GM13977 (cell line): ENCODE measurements at places on chromosomes 6 and 20.

DNA sequence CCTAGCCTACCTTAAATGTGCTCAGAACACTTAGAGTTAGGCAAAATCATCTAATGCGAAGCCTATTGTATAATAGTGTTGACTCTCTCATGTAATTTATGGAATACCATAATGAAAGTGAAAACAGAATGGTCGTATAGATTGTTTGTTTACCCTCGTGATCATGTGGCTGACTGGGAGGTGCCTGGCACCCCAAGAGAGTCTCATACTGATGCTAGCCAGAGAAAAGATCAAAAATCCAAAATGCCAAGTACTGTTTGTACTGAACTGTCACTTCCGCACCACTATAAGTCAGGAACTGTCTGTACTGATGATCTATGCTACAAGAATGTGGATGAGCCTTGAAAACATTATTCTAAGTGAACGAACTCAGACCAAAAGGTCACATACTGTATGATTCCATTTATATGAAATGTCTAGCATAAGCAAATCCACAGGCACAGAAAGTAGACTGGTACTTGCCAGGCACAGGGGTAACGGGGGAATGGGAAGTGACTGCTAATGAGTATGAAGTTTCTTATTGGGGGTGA, 22.4 kb downstream of the ZMYND8 start:
- DNase-seq, result no peak

- DNase-seq, result peak; percentile 82
Measured at GRCh38 chr20:49928411-49929141, 7.6 kb upstream of the RNF114 start.

GRCh38 chr20:49288784-49289696, 11.2 kb upstream of the ZNFX1 start:
- DNase-seq, result no peak

GRCh38 chr20:46374383-46374782, 32.0 kb downstream of the ELMO2 start:
- no peak for DNase-seq

- peak; percentile 76 for DNase-seq
Measured at GRCh38 chr6:218153-219018, 73.9 kb upstream of the DUSP22 start.

DNA sequence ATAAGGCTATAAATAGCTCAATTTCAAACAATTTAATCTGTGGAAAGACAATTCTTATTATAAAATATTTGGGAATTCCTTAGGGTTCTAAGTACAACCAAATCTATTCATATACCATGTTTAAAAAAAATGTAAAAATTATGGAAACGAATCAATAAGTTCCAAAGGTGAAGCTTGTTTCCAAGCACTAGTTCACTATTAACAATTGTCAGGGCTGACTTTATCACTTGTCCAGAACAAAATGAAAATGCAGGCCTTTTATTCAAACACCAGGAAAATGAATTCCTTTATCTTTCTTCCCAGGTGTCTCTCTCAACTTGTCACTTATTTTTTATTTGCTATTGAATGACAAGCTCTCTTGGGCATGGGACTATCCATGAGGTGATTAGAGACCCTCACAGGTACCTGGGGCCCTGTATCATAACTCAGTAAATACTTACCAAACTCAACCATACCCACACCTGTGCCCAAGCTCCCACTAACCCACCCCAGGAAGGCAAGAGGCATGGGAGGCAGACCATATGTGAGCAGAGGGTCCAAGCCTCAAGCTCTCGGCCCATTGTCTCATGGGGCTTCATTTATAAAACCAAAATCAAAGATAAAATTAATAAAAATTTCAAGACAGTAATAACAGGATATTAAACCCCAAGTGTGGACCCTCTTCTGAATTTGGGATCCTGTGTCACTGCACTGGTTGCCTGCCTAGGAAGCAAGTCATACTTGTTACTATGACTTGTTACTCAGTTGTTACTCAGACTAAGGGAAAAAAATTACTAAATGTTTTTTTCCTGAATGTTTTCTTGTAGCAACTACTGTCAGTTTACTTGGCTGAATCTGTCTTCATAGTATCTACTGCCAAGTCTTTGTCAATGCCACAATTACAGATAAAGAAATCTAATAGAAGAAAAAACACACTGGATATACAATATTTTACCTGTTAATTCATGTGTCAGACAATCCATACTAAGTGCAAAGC, 54.7 kb downstream of the PTPRK start:
- DNase-seq, result no peak

DNA sequence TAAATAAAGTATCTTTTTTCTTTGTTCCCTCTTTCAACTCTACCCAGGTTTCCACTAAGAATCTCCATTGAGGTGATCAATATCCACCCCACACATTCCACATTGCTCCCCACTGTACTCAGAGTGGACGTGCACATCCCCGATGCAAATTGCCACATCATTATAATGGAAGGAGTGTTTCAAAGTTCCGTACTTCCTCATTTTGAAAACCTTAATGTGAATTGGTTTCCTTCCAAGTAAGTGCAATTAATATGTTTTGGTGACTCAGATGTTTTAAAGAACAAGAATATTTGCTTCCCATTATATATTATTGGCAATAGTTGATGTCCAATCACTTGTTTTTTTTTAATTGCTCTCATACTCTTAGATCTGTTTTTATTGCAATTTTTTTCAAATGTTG, 463.6 kb downstream of the HACE1 start:
- DNase-seq, result no peak

DNA sequence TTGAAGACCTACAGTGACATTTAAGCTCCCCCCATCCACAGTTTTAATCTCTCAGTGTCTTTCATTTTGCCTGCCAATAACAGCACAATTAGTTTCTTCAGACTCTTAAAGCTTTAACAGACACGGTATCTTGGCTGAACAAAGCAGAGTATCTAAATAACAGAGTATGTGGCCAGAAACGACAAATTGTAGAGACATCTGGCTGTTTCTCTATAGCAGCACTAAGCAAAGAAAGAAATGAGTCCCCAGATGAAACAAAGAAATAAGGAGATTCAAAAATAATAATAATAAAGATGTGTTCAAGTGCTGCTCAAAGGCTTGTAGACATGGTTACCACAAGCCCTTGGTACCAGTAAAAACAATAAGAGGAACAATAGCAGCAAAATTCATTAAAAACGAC, 97.8 kb upstream of the HDAC2 start:
- DNase-seq, result no peak

DNA sequence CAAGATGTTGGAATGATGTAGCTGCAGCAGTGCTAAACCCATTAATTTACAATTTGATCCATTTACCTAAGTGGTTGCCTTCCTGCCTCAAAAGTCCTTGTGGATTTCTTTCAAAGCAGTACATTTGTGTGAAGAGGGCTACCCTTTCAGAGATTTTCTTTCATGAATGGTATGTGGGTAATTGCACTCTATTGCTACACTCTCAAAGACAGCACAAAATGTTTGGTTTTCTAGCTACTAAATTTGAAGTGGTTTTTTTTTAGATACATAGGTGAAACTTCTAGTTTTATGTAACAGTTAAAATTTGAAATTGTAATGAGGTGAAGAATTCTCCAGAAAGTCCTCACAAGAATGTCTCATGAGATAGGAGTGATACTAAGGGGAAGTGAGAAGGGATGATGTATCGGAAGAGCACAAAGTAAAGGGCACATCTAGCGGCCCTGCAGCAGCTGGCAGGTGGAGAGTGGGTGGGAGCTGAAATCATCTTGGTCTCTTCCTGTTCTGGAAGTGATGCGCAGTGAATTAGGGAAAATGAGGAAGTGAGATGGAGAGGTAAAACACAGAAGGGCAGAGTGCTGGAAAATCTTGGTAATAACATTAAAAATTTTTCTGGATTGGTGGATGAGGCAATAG, 236.8 kb upstream of the MAN1A1 start:
- peak; percentile 8 for DNase-seq
